ENCODE measurements at places on chromosomes 4 and X. TPM values are rescaled to one million over a fixed set of nuclear protein-coding genes. Genes with fewer than 3 reads are reported as not detected.
A peak's percentile ranks its signal among the peaks of the same experiment; 100 is the strongest.

DNA sequence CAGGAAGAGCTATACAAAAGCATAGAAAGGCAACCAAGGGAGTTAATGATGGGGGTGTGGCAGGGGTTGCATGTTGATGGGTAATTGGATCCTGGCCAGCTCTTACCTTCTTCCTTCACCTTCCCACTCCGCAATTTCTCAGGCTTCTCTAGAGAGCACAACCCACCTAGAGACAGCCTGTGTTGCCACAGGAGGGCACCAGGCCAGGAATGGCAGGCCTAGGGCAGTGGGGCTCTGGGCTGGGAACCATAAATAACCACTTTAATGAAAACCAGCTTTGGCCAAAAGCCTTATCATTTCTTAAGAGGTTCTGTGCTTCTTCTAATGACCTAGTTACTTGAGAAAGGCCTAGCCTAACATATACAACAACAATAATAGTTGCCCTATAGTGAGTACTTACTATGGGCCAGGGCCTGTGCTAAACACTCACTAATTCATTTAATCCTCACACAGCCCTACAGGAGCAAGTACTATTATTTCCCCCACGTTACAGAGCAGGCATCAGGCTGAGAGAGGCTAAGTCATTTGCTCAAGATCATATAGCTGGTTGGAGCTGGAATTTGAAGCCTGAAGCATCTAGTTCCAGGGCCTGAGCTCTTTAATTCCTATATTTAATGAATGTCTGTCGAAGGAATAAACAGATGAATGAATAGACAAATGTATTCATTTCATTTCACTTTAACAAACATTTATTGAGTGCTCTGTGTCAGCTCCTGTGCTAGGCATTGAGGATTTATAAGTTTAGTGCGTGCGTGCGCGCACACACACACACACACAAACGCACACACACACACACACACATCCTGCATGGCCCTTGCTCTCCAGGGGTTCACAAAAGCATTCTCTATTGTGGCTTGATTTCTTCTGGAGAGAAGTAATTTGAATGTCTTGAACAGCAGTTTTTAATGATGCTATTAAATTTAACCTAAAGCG is 66.8 kb downstream of the RTL9 start:
- peaks cover 21% of the 10 kb centered on the region for H3K27me3 ChIP-seq
- no peak overlapping the region for H3K27ac ChIP-seq
- H3K4me1 ChIP-seq, result peaks cover 8% of the 10 kb centered on the region
- H3K36me3 ChIP-seq, result no peaks in the 10 kb centered on the region
- no peak for DNase-seq

DNA sequence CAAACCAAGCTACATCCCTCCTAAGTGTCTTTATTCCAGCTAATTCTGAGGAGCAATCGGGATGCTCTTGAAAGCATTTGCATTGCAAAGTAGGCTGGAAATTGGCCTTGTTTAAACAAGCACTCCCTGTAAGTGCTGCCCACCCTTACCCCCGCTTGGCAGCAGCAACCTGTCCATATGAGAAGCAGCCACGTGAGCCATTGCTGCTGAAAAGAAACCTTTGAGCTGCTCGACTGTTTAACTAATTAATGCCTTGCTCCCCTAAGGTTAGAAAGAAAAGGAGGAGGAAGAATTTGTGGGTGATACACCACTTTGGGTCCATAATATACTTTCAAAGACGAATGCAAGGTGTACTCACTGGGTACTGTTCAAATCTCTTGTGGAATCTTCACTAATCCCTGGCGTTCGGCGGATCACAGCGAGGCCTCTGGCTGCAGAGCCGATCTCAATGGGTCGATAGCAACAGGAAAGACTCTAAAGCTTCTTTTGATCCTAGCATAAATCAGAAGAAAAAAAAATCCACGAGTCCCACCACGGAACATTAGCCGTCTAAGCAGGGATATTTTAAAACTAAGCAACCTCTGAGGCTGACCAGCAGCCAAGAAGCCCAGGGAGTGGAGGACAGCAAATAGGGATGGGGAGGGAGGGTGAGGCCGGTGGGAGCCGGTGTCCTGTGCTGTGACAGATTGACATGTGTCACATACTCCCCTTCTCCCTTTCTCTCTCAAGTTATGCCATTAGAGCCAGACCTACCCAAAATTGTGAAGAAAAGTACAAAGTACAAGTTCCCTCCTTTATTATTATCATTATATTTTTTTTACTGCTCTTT is 37.2 kb upstream of the MGST2 start:
- H3K4me1 ChIP-seq, result no peaks in the 10 kb centered on the region
- no peak for DNase-seq
- H3K4me3 ChIP-seq, result no peak overlapping the region

DNA sequence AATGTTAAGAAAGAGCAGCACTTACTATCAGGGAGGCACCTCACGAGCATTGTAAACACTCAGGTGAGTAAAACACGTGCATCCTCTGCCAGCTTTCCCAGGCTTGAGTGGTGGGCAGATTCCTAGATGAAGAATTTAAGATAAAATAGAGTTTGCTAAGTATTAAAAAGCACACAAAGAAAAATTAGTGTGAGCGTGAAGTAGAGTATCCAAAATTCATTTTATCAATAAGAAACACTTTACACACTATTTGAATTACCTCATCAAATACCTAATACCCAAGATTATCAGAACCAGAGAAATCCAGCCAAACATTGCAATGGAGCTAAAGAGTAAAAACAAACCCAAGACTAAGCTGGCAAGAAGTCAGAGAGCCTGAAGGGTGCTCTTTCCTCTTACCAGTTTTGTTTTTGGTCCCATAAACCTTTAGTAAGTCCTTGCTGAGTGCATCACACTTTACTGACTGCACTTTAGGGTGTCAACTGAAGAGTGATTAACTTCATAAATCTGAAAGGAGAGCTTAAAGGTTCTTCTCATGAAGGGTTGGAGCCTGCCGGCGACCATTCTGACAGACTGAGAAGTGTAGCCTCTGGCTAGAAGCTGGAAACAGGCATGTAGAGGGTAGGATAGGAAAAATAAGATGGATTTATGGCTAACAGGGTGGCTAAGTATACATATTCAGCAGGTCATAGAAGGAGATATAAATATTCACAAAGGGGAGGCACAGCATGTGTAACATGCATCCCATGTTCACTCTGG is 151.1 kb downstream of the SLC7A11 start:
- no peaks in the 10 kb centered on the region for H3K27me3 ChIP-seq
- no peak for DNase-seq
- H3K27ac ChIP-seq, result no peak overlapping the region
- H3K36me3 ChIP-seq, result no peaks in the 10 kb centered on the region
- no peak overlapping the region for H3K4me3 ChIP-seq

DNA sequence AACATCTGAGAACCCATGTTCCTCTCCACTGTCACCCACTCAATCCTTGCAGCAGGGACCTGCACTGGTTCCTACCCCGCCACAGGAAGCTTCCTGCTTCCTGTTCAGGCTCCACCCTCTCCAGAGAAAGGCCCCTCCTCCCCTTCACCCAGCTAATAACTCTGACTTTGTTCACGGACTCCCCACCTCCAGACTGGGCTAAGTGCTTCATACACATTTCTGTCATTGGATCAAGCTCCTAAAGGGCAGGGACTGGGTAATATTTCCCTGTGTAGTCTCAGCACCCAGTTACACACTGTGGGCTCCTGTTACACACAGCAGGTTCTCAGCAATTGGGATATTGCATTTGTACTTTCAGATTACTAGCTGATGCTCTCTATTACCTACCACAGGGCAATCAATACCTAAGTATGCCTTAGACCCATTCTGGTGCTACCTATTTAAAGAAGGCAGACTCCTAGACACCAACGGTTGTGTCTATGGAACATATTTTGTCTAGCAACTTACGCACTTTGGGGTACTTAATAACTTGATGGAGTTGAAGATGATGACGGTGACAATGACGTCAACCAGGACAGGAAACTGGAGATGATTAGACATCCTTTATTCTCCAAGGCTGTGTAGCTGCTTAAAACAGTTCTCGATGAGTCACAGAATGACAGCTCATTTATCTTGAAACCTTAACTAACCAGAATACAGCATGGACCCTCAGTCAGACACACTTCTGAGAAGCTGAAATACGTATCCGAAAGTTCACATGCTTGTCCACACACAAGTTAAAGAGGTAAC is 58.1 kb downstream of the MAML3 start:
- no peaks in the 10 kb centered on the region for H3K36me3 ChIP-seq
- no peaks in the 10 kb centered on the region for H3K27me3 ChIP-seq
- peaks cover 33% of the 10 kb centered on the region for H3K4me1 ChIP-seq
- peak overlapping the region; percentile 79 for H3K27ac ChIP-seq

DNA sequence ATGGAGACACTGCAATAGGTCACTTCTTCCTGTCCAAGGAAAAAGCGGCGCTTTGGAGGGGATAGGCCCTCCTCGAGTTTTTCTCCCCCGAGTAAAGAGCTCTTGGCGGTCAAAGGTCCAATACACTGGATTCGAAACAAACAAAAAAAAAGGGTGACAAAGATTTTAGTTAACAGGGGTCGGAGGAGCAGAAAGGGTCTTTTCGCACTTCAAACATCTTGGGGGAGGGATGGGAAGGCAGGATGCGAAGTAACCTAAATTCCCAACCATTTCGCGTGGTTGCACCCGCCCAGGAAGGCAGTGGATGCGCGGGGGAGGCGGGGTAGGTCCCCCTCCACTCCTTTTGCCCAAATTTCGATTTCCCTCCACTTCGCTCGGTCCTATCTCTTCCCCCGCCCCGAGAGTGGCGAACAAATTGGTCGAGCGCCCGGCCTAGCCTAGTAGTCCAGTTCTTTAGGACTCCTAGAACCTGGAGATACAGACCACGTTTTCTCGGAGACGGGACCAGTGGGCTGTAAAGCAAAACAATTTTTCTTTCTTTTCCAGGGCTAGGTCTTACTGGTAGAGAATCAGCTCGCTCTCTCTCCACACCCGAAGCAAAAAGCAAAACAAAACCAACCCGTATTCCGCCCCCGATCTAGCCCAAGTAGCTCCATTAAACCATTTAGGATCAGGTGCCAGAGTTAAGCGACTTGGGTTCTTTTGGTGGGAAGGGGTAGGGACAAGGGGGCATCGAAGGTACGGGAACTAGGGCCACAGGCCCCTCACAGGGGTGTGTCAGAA is 2.0 kb upstream of the STAG2 start:
- peak; percentile 60 for DNase-seq
- H3K4me1 ChIP-seq, result no peaks in the 10 kb centered on the region
- peaks cover 2% of the 10 kb centered on the region for H3K27me3 ChIP-seq
- peak overlapping the region; percentile 53 for H3K4me3 ChIP-seq

DNA sequence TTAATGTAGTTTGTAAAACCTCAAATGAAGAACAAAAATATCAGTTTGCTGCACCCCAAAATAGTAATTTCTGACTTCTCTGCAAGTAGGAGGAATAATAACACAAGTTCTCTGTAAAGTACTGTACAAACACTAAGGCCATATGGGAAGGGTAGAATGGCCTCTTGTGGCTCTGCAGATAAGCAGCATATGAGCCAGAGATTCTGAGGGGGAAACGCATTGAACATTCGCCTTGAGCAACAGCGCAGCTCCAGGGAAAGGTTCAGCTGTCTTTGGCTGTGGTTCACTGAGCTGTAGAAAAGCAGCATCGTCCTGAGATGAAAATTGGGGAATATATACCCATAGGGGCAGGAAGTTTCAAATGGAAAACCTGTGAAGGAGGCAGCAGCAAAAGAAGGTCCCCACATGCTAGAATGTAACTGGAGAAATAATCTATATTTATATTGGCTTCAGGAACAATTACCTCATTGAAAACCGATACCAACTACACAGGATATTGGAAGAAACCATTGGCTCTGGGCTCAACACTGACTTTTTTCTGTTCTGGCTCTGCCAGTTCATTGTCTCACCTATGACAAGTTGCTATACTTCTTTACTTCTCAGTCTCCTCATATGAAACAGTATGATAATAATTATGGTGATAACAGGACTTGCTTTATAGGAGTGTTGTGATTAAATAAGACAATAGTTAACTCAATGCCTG is 357.6 kb upstream of the CPEB2 start:
- no peaks in the 10 kb centered on the region for H3K36me3 ChIP-seq
- H3K4me3 ChIP-seq, result no peak overlapping the region
- no peaks in the 10 kb centered on the region for H3K4me1 ChIP-seq
- no peak overlapping the region for H3K27ac ChIP-seq
- no peaks in the 10 kb centered on the region for H3K27me3 ChIP-seq

DNA sequence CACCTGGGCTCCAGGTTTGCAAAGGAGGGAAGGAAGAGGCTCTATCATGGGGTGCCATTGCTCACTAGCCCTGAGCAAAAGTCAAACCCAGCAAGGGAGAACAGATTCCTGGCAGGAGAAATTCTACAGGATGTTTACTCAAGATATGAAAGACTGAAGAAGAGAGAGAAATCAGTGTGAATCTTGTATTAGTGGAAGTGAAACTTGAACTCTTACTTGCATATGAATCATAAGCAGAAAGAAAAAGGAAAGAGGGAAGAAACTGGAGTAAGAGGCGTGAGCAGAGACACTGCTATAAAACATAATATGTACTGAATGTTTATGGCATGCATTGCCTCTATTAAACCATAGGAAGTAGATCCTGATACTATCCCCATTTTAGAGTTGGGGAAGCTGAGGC is 60.9 kb downstream of the C4orf46 start:
- H3K4me3 ChIP-seq, result no peak overlapping the region
- H3K27me3 ChIP-seq, result no peaks in the 10 kb centered on the region
- H3K27ac ChIP-seq, result no peak overlapping the region
- H3K4me1 ChIP-seq, result no peaks in the 10 kb centered on the region
- peak; percentile 6 for DNase-seq

DNA sequence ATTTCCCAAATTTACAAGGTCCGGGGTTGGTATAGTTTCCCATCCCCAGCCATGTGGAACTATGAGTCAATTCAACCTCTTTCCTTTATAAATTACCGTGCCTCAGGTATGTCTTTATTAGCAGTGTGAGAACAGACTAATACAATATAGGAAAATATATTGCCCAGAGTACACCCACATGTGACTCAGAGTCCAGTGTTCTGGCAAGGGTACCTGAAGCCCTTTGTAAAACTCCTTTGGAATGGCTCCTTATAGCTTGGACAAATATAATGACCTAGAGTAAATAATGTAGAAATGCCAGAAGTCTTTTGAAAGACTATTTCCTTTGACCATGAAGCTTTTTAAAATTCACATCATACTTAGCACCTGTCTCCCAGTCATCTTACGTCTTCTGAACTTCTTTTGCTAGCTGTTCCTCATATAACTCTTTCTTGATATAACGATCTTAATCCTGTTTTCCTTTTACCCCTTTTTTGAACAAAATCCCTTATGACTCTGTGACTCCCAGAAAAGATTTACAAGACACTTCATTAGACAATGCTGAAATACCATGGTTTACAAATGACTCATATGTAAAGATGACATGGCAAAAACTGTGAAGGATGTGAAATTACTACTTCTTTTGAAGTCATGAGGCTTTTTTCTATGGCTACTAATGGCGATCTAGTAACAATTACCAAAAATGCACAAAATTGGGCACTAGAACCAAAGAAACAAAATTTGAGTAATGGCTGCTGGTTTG is 408.9 kb downstream of the NAP1L3 start:
- no peak for DNase-seq
- no peaks in the 10 kb centered on the region for H3K4me1 ChIP-seq
- H3K4me3 ChIP-seq, result no peak overlapping the region
- H3K27me3 ChIP-seq, result no peaks in the 10 kb centered on the region
- no peaks in the 10 kb centered on the region for H3K36me3 ChIP-seq
- H3K27ac ChIP-seq, result no peak overlapping the region

- peaks cover 10% of the 10 kb centered on the region for H3K27me3 ChIP-seq
- DNase-seq, result no peak
- no peaks in the 10 kb centered on the region for H3K36me3 ChIP-seq
- no peak overlapping the region for H3K27ac ChIP-seq
- peaks cover 2% of the 10 kb centered on the region for H3K4me1 ChIP-seq
These were observed 1.9 kb downstream of the PRPS1 start for GRCh38 chrX:107630031-107630689.

FAT4 gene
- total RNA-seq, result 45.4 TPM

GRCh38 chrX:15948318-15948660 is 93.7 kb upstream of the AP1S2 start:
- H3K27ac ChIP-seq, result no peak overlapping the region
- no peak for DNase-seq
- peaks cover 24% of the 10 kb centered on the region for H3K27me3 ChIP-seq
- no peaks in the 10 kb centered on the region for H3K4me1 ChIP-seq
- H3K4me3 ChIP-seq, result no peak overlapping the region
- H3K36me3 ChIP-seq, result no peaks in the 10 kb centered on the region

Data from muscle of leg (tissue), 16 donors.